ENCODE measurements at places on chromosomes 6 and 20.

DNA sequence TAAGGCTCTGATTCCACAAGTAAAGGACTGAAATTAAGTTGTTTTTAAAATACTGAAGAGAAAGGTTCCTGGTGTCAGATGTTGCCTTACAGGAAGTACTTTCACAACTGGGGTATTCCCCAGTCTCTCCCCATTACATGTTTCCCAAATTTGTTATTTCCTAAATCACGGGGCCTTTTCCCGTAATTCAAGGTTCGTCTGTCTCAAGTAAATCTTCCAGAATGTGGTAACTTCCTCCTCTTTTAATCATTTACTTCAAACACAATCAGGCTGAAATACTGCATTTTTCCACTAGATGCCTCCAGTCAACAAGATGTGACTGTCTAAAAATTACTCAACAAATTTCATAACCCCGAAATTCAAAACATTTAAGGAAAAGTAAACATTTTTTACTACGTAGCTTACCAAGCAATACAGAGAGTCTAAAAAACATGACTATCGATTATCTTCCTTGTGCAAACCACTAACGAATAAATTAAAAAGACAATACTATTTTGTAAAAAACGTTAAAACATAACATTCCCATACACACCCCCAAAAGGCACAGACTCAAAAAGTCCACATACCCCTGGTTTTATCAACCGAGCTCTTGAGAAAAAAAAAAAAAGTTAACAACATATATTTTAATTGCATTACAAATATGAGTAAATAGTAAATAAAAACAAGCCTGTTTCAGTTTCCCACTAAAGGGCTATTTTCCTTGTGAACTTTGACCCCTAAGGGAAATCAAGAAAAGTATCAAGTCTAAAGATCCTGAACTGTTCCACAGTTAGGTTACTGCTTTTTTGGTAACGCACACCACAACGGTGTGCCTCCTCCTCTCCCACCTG lies 1.7 kb downstream of the SOD2 start:
- DNase-seq, result no peak

GRCh38 chr6:119677384-119677783 lies 327.8 kb upstream of the MAN1A1 start:
- DNase-seq, result no peak

GRCh38 chr6:163296835-163297519 lies 117.5 kb upstream of the QKI start:
- no peak for DNase-seq

DNA sequence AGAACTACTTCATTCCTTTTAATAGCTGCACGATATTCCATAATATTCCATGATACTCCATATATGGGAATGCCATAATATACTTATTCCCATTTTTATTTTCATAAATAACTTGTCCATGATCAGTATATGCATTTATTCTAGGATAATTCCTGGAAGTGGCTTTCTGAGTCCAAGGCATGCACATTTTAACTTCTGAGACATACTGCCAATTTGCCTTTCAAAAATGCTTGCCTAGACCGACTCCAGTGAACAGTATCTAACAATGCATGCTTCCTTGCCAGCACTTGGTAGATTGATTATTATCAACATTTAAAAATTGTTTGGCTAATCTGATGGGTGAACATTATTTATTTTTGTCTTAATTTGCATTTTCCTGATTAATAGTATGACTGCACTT lies 54.0 kb downstream of the SPTLC3 start:
- no peak for DNase-seq

DNA sequence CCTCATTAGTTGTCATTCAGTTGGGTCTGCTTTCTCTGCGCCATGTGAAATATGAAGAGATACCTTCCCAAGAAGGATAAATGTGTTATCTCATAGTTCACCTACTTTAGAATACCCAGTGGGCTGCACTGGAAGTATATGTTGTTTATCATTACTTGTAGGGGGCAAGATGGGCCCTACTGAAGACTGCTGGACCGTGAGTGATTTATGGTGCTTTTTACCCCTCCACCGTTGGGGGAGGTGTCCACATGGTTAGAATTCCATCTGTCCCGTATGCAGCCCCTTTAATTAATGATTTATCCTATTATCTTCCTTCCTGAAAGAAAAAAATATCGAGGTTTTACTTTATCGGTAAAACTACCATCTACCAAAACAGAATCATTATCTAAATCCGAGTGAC lies 97.0 kb downstream of the TSHZ2 start:
- no peak for DNase-seq

DNA sequence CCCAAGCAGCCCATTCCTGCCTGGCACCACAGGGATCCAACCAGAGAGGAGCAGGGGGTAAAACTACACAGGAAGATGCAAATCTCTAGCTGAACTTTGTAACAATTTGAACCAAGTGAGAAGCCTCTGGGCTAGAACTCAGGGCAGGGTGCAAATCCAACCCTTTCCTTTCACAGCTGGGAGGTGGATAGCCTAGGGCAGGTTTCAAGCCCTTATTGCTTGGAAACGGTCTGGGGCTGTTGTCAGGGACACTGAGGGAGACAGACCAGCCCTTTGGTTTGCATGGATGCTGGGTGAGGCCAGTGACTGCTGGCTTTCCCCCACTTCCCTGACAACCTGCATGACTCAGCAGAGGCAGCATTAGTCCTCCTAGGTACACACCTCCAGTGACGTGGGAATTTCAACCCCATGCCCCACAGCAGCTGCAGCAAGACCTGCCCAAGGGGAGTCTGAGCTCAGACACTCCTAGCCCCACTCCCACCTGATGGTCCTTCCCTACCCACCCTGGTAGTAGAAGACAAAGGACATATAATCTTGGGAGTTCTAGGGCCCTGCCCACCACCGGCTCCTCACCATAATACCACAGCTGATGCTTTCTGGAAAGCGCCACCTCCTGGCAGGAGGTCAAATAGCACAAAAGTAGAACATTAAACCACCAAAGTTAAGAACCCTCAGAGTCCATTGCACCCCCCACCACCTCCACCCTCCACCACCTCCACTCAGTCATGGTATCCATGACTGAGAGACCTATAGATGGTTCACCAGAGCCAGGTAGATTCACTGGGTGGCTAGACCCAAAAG lies 797.7 kb upstream of the MAN1A1 start:
- DNase-seq, result no peak

DNA sequence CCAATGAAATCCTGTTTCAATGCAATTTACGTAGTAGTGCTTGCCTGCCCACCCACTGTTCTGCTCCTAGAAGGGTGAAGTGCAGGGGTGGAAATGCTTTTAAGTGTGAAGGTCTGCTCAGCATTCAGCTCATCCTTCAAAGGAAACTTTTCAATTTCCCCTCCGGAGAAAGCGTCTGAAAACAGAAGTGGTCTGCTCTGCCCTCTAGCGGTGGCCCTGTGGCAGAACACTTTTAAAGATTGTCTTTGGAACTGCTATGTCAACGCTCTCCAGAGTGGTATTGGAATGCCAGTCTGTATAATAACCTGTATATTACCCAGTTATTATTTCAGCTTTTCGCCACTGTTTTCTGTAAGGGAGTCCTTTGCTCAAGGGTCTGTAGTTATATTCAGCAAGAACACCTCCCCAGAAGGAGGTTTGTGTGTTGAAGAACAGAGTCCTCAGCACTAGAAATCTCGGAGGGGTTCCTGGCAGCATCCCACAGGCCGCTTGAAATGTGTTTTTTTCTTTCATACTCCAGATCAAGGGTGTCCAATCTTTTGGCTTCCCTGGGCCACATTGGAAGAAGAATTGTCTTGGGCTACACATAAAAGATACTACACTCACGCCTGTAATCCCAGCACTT lies 63.1 kb upstream of the KLHL31 start:
- DNase-seq, result peak; percentile 53

DNA sequence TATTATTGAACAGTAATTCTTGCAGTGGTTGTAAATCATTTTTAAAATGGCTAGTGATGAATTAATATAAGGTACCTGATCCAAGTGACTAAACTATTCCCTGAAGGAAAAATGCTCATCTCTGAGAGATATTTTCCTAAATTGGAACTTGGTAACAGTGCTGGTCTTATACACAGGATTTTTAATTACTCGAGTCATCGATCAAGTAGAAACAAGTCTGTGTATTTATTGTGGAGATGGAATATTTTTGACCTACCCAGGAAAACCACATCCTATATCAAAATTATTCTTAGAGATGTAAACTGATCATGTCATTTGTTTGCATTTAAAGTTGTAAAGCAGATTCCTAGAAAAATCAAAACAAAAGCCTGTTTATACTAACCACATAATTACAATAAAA lies 166.9 kb downstream of the MOXD1 start:
- DNase-seq, result no peak

- no peak for DNase-seq
Measured at GRCh38 chr20:64042054-64042781, 6.2 kb downstream of the C20orf204 start.

DNA sequence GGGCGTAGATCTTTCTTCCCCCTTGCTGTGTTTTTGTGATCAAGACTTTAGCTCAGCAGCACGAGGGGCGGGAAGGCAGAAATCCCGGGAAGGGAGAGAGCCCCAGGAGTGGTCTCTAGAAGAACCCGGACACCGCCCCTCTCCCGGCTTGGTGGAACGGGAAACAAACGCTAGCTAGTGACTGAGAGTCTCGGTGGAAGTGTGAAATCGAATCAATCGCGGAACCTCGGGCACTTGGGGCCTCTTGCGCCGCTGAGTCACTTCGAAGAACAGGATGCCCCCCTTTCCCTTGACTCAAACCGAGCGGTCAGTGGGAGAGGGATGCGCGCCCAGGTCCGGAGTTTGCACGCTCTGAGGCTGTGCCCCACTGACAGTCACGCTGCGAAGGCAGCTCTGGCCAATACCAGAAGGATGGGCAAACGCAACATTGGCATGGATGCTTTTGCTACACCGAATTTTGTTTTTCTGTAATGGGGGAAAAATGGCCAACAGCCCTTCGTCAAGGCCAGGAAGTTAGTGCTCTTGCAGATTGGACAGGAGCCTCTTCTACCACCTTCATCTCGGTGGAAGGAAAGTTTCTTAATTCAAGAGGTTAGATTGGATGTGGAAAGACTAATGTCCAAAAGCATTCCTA lies 1.6 kb upstream of the OLIG3 start:
- DNase-seq, result no peak

DNA sequence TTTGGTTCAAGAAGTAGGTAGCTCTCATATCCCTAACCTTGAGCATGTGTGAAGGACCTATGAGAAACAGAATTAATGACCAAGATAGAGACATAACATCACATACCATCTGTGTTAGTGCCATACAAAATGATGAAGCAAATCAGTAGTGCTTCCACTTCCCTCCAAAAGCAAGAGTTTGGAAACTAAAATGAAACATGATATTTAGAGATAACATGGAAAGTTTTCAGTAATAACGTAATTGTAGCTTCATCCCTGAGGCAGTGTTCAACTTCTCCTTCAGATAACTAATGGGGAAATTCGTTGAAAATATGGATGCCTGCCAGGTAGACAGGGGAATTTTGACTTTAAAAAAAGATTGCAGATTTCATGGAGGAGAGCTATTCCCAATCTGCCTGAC lies 248.4 kb upstream of the IRAK1BP1 start:
- no peak for DNase-seq

DNA sequence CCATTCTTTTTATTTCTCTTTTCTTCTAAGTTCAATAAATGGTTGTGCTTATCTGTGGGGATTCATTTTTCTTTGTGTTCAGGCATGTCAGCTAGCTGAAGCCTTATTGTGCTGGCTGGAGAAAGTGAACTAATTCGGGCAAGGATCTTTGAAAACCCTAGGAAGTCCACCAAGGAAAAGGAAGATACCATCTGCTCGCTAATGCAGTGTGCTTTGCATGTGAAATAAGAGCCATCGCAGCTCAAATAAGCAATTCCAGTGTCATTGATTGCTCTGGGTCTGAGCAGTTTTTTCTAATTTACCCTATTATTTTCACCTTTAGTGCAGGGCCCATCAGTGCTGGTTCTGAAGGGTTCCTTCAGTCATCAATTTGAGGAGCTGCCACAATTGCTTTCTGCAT lies 309.4 kb upstream of the SOX4 start:
- DNase-seq, result no peak

DNA sequence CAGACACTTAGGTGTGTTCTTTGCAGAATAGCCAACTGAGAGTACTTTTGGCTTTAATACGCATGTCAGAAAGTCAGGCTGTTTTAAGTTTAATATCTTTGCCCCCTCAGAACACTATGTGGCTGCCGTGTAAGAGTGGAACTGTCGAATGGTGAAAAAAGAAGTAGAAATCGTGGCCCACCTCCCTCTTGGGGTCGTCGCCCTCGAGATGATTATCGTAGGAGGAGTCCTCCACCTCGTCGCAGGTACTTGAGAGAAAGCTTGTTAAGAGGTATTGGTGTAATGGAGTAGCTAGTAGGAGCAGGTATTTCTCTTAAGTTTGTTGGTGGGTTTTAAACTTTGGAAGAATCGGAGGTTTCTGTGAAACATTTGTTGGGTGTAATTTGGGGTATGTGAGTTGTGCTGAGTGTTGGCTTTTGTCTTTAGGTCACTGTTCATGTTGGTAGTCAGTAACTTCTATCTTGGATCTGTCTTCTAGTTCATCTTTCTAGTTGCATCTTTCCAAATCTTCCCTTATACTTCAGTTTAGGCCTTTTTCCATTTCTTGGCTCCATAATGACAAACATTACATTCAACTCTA lies 4.7 kb downstream of the SRSF3 start:
- DNase-seq, result no peak

DNA sequence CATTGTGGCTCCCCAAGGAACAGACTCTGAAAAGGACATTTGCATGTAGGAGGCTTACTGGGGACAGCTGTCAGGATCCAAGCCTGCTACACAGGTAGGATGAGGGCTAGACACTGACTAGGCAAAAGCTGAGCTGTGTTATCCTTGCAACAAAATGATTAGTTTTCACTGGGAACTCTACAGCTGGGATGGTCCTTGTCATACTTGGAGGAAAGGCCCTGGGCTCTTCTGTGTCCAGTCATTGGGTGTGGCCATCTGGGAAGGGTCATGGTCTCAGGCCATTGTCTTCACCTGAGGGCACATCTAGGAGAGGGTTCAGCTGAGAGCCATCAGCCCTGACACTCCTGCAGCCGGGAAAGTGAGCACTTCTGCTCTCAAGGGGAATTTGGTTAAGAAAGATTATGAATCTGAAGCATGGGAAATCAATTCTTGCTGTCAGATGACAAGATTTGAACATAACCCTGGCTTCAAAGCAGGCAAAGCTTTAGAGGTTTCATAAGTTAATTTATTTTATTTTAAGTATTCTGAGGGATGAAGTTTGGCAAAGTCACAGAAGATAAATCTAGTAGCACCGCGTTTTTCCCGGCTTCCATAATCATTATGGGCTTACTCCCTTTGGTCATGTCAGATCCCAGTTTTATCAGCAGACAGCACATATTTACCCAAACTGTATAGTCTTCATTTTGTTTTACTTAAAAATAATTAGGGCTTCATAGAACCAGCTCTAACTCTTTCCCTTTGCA lies 78.4 kb upstream of the SLC22A23 start:
- DNase-seq, result no peak
